Activated CD8-positive, alpha-beta memory T cell treated with anti-CD3 and anti-CD28 coated beads, Interleukin-2, amount 10 ng/mL, durations not matched to agents 7 days and 5 days (primary cell): ENCODE measurements at places on chromosomes 12 and 14. TPM values are rescaled to one million over a fixed set of nuclear protein-coding genes. Genes with fewer than 3 reads are reported as not detected.

GRCh38 chr14:68789821-68790643, 2.8 kb downstream of the ZFP36L1 start:
- DNase-seq, result peak; percentile 62

The GALNT8 gene
- 0.85 TPM for total RNA-seq

DNA sequence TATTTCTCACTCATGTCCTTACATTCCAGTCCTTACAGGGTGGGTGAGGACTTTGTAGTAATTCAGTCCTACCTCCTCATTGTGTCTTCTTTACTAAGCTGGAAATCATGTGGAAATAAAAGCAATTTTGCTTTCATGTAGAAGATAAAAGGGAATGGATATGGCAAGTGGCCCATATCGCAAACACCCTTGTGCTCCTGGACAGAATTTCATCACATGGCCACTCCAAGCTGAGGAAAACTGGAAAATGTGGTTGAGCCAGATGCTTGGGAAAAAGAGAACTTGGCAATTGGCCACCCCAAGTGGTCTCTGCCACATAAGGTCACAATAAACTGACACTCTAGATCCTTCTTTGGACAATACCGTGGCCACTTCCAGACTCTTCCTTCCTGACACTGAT, 64.2 kb upstream of the IFNG-AS1 start:
- no peak for DNase-seq

DNA sequence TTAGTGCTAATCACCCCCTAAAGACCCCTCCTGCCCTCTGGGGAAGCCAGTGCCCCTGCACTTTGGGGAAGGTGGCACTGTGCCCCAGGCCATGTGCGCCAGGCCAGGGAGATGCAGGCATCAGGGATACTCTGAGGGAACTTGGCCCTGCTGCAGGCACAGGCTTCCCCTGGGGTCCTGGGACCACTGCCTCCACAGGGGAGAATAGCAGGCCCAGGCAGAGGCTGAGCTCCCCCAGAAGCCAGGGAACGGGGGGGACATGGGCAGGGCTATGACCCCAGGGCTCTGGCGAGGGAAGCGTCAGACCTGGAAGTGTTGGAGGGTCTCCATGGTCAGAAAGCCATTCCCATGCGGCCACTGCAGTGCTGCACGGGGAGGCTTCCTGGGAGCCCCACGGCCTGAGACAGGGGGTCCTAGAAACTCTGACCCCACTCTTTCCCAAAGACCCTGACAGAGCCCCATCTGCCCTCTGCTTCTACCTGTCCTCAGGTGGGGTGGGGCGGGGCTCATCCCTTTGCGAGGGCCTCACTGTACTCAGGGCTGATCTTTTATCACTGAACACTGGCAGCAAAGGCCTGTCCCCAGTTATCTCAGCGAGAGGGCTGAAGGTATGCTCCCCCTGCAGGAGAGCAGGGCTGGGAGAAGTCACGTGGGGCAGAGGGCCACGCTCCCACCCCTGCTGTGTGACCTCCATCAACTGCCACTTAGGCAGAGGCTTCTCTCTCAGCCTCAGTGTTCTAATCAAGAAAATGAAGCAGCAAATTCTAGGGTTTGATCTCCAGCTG, 160.0 kb downstream of the CALM1 start:
- DNase-seq, result no peak

DNA sequence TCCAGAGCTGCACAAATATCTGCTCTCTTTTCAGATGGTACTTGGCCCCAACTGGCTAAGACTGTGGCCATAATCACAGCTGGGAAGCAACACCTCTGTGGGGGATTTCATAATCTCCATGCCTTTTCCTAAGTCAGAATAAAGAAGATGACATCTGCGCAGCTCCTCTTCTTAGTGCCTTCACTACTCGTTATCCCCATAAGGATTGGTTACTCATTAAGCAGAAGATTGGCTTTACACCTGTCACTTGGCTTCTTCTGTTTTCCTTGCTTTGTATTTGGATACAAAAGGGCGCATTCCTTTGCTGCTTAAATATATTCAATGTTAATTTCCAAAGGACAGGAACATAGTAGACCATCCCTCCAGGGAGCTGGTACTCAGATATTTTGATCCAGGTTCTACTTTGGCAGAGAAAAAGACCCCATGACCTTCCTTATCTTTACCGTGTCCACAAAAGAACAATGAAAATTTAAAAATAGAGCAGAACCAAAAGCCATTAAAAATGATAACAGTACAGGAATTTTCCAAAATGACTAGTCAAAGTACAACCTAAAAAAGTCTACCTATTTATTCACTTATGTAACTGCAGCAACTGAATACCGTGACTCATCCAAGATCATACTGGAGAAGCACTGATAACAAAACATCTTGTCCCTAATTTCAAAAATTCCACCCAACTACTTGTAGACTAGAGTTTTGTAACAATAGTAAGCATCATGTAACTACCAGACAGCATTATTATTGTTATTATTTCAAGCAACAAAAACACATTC, 352.3 kb upstream of the TMPO start:
- DNase-seq, result no peak

GRCh38 chr14:58687232-58687795, 49.6 kb downstream of the DACT1 start:
- no peak for DNase-seq

GRCh38 chr12:14216405-14217294, 148.8 kb upstream of the ATF7IP start:
- DNase-seq, result peak; percentile 41

DNA sequence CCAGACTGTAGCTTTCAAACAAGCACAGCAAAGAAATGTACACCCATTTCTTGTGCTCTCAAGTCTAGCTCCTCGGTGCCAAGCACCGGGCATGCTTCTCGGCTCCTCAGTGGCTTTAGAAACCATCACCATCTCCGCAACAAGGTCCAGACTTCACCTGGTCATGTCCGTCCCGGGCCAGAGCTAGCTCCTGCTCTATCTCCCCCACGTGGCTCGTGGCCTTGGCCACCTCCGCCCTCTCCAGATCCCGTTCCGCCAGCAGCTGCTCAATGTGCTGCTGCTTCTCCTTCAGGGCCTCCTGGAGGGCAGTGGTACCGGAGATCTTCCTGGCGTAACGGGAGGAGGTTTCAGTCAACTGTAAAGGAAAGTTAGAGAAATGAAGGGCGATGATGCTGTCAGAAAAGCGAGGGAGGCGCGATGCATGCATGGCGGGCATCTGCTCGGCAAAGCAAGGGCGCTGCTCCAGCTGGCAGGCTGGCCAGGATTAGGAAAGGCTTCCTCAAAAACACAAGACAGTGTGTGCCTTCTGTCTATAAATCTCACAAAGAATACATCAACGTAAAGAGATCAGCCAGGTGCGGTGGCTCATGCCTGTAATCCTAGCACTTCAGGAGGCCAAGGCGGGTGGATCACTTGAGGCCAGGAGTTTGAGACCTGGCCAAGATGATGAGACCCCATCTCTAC, 67.4 kb downstream of the CLIP1 start:
- DNase-seq, result no peak

DNA sequence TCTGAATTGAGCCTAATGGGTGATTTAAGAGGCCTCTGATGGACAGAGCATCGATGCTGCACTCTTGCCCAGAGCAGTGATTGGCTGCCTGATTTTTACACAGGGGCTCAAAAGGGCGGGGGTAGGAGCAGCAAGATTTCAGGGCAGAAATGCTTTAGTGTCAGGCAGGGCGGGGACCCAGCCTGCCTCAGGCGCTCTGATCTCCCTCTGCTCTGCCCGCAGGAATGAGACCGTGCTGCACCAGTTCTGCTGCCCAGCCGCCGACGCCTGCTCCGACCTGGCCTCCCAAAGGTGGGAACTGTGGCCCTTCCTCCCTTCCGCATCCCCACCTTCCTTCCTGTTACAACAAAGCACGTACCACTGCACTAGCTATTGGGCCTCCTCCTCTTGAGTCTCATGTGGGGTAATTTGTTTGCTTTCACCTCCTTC, 32.4 kb downstream of the IQSEC3 start:
- no peak for DNase-seq

GRCh38 chr14:64266239-64266638, 27.9 kb downstream of the ESR2 start:
- no peak for DNase-seq

The ACYP1 gene
- total RNA-seq, result 45.2 TPM

The GUCY2C gene
- total RNA-seq, result not detected

The SSPN gene
- not detected for total RNA-seq

The IL23A gene
- 12.4 TPM for total RNA-seq
